Left ventricle myocardium inferior (tissue), 1 donor: ENCODE measurements at places on chromosomes 11 and 22. TPM values are rescaled to one million over a fixed set of nuclear protein-coding genes. Genes with fewer than 3 reads are reported as not detected.

Gene SAA2
- total RNA-seq, result 0.60 TPM

Gene CECR2
- total RNA-seq, result 3.1 TPM

Gene MS4A6E
- total RNA-seq, result not detected

Gene PRAME
- not detected for total RNA-seq

Gene EIF3M
- total RNA-seq, result 153 TPM

Gene ASPHD2
- 0.11 TPM for total RNA-seq

Gene SAA4
- not detected for total RNA-seq

Gene APOBEC3C
- total RNA-seq, result 25.1 TPM

Gene ALDH3B2
- total RNA-seq, result not detected

Gene TUBA8
- 253 TPM for total RNA-seq

Gene OR4A15
- total RNA-seq, result not detected

Gene SLN
- total RNA-seq, result 64.0 TPM

Gene GDPD4
- not detected for total RNA-seq

Gene BAIAP2L2
- 0.16 TPM for total RNA-seq

Gene RAB38
- 0.44 TPM for total RNA-seq

Gene SYT13
- total RNA-seq, result 5.9 TPM

Gene BSCL2
- 18.4 TPM for total RNA-seq

Gene TRIM77
- not detected for total RNA-seq

Gene FJX1
- 0.88 TPM for total RNA-seq

Gene EIF1AD
- 19.7 TPM for total RNA-seq

Gene RASGRP2
- total RNA-seq, result 21.1 TPM

Gene SDHD
- 290 TPM for total RNA-seq

Gene EXPH5
- total RNA-seq, result 0.88 TPM

Gene SHANK2
- 0.27 TPM for total RNA-seq

Gene OR51E2
- total RNA-seq, result not detected

Gene SLC1A2
- total RNA-seq, result 8.4 TPM

Gene ANO9
- total RNA-seq, result 0.11 TPM

Gene UPK3A
- not detected for total RNA-seq

Gene PATE2
- not detected for total RNA-seq

Gene MPEG1
- 9.5 TPM for total RNA-seq

Gene MMP13
- not detected for total RNA-seq

Gene CELSR1
- total RNA-seq, result 8.9 TPM

Gene C11orf65
- total RNA-seq, result 0.36 TPM

Gene MGAT3
- total RNA-seq, result 3.2 TPM

Gene CD3G
- total RNA-seq, result 0.16 TPM

Gene FOLR1
- total RNA-seq, result 0.49 TPM

Gene MEI1
- total RNA-seq, result 0.74 TPM

Gene HEPACAM
- total RNA-seq, result not detected

Gene GGTLC2
- not detected for total RNA-seq

Gene TRIM48
- total RNA-seq, result not detected

Gene TBC1D22A
- 16.2 TPM for total RNA-seq

Gene LRRC56
- total RNA-seq, result 0.25 TPM

Gene E2F8
- 3.6 TPM for total RNA-seq

Gene IRAG1
- total RNA-seq, result 5.1 TPM
